CD4-positive, alpha-beta T cell treated with Interleukin-6 at 100 ng/mL for 8 hours (primary cell): ENCODE measurements at places on chromosomes 5 and 9.

GRCh38 chr5:76805821-76806505 is 12.9 kb upstream of the F2RL1 start:
- DNase-seq: no peak

DNA sequence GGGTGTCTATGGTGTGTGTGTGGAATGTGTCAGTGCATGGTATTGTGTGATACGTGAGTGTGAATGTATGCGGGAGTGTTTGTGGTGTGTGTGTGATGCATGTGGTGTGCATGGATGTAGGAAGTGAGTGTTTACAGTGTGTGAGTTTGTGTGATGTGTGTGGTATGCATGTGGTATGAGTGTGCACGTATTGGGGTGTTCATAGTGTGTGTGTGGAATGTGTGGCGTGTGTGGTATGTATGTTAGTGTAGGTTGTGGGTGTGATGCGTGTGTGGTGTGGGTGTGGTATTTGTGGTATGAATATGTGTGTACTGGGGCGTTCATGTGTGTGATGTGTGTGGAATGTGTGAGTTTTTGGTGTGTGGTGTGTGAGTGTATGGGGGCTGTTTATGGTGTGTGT is 40.1 kb upstream of the BICD2 start:
- DNase-seq: no peak

DNA sequence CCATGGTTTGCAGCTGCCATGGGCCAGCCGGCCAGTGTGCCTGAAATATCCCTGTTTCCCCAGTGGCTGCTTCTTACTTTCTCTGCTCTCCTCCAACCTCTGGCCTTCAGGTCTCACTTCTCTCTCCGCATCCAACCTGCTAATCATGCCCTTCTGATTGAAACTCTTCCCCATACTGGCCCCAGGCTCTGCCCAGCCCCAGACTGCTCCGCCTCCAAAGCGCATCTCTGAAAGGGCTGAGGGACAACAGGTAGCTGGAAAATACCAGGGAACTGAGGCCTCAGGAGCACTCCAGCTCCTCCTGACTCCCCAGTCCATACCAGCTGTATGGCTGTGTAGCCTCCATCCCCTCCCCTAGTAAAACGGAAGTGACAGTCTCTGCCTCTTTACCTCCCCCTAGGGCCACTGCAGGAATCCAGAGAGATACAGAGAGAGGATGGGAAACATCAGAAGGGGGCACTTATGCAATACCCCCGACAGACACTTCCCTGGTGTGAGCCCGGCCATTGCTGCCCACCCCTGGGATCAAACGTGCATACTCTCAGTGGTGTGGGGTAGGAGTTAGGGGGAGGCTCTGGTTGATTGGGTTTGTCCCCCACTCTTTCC is 34.2 kb downstream of the PAX5 start:
- no peak for DNase-seq

GRCh38 chr9:33014665-33015014 is 10.4 kb upstream of the DNAJA1 start:
- no peak for DNase-seq
